ENCODE measurements at places on chromosomes 2 and 18.
A peak's percentile ranks its signal among the peaks of the same experiment; 100 is the strongest.

DNA sequence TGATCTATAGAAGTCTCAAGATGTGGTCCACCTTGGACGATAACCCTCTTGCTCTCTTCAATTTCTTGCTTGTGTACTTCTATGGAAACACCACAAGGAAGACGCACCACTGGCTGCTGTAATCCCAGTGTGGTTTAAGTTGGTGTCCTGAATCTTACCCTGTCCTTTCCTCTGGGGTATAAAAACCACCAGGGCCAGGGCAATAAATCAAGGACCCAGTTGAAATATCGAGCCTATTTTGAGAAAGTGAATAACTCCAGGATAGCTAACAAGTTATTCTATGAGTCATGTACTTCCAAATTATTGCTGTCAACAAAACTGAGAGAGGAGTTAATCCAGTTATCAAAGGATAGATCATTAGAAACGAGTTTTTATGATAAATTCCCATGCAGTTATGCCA lies 137.0 kb downstream of the RND3 start:
- DNase-seq: no peak

DNA sequence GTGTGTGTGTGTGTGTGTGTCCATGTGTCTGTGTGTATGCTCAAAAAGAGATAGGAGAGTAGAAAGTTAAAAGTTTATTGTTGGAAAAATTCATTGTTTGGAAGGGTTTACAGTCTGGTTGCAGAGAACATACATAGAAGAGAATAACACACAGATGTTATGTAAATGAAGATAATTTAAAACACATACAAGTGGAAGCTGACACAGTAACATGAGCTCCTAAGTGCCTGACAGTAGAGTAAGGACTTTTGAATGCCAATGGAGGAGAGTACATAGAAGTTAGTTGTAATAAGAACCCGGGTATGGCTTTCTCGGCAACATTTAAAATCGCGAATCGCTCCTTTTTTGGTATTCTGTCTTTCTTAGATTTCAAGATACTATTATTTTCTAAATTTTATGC lies 137.0 kb upstream of the FANCL start:
- DNase-seq: no peak

DNA sequence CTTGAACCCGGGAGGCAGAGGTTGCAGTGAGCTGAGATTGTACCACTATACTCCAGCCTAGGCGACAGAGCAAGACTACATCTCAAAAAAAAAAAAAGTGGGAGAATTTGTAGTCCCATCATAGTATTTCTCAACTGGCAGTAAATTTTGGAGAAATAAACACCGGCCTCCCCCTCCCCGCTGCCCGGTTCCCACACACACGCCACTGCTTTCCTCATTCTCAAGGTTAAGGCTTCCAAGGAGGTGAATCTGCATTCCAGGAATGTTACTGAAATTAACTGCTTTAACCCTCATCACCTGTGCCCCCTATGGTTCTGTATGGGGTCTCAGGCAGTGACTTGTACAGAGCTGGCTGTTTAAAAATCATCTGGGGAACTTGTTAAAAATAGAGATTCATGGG lies 49.9 kb downstream of the MRPL35 start:
- no peak for DNase-seq

GRCh38 chr2:229835596-229836283 lies 86.1 kb downstream of the TRIP12 start:
- peak; percentile 47 for DNase-seq

- DNase-seq: no peak
These were observed 142.7 kb upstream of the FOSL2 start for GRCh38 chr2:28250006-28250405.

DNA sequence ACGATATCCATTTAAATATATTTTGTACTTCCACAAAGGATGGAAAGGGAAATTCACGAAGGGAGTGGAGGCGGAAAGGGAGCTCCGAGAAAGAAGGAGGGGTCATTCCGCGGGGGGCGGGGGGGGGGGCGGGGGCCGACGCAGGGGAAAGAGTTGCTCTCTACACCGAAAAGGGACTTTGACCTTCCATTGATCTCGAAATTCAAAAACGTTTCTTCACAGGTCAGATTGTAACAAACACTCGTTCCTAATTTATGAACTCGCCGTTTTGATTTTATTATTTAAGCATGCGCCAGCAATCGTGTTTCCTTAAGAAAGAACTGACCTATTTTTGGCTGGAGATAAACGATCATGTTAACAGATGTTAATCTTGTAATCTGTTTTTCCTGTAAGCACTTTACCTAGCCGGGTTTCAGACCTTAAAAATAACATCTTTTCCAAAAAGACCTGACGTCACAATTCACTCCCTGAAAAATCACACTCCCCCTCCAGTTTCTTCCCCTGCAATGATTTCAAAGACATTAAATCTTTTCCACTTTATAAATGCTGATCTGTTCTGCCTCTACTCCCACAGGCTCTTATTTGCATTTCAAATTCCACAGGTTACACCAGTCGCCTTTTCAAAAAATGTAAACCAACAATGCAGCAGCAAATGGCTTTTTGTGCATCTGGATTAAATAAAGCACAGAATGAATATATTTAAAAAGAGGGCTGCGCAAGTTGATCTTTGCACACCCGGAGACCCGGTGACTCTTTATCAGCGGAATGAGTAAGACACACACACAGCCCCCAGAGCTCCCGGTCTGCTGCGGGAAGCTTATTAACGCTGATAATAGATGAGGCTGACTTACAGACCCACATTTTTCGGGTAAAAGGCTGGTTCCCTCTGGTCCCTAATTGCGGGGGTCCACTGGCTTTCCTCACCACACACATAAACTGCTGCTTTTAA lies 1.6 kb downstream of the ZNF516 start:
- no peak for DNase-seq

GRCh38 chr2:106708209-106708608 lies 177.8 kb downstream of the ST6GAL2 start:
- no peak for DNase-seq

- DNase-seq: no peak
These were observed 76.6 kb upstream of the ITGA4 start for GRCh38 chr2:181380581-181380980.

DNA sequence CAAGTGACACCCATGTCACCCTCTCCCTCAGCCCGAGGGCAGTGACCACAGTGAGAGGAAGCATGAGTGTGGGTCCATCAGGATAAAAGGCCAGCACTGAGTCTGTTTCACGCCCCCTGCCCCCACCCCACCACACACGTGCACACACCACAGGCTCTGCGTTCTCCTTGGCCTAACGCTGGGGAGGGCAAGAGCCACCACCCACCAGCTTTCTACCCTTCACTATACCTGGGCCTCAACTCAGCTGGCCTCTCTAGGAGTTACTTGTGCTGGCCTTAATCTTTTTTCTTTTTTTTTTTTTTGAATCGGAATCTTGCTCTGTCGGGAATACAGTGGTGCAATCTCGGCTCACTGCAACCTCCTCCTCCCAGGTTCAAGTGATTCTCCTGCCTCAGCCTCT lies 140.5 kb downstream of the ZFP36L2 start:
- DNase-seq: no peak

- no peak for DNase-seq
These were observed 28.4 kb upstream of the SUCLG1 start for GRCh38 chr2:84487298-84487996.

All from CD4-positive, alpha-beta T cell treated with Interleukin-15 for 4 hours (primary cell).